ENCODE measurements at places on chromosomes 5 and 9.

DNA sequence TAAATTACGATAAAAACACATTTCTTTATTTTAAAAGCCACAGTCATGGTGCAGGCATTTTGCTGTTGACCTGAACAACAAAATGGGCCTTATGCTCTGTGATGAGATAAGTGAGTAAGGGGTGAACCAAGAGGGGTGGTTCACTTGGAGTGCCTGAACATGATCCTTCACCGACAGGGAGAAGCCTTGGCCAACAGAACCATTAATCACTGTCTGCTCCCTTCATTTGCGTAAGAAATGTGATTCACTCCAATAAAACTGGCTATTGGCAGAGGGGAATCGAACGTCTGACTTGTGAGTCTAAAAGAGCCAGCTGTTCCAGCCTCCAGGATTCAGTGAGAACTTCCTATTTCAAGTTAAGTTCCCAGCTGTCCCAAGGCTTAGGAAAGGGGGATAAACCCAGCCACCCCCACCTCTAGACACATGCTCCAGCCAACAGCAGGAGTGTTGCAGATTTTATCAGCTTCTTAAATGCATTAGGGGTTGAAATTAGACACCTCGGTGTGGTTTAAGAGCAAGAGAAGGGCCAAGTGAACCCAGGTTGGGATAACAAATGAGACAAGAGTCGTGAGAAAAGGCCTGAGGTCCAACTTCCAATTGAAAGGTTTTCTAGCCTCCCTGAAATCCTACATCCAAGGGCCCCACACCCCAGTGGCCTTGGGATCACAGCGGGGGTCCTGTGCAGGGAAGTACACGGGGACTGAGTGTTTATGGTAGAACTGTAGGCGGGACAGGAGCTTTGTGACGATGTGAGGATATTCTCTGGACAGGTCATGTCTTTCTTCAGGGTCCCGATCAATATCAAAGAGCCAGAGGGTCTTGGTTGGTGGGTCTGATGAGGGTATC lies 131.4 kb upstream of the LHFPL2 start:
- no peak for DNase-seq

- DNase-seq = no peak
Observed at GRCh38 chr5:178290376-178290775, 57.8 kb upstream of the PHYKPL start.

GRCh38 chr5:82031220-82032119 lies 59.6 kb downstream of the ATG10 start:
- no peak for DNase-seq

DNA sequence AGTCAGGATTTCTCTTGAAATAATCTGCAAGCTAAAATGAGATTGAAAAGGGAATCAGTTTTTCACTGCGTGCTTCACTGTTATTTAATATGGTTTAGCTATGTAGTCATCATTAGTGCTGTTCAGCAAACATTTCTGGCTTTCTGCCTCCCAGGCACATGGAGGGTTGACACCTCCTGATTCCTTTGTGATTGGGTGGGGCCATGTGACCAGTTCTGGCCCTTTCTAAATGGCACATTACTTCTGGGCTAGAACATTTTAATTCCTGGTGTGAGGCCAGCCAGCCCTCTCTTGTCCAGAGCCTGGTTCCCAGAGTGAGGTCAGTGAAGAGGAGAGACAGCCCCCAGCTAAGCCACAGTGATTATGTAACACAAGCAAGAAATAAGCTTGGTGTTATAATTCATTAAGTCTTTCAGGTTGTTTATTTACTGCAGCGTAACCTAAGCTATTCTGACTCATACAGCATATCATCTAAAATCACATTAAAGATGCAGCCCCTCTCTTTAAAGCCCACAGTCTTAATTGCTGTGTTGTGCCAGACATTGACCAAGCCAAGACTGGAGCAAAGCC lies 17.4 kb upstream of the ARSI start:
- DNase-seq = peak; percentile 45

DNA sequence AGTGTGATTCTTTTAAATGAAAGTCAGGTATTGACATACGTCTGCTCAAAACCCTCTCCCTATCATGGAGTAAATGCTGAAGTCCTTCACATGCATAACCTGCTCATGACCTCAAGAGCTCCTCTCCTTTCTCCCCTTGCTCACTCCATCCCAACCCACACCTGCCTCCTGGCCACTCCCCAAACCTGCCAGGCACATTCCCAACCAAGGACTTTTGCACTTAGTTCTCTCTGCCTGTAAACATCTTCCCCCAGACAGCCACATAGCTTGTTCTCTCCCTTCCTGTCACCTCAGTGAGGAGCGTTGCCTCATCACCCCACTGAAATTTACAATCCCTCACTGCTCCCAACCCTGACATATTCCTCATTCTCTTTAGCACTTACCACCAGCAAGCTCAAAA lies 8.7 kb downstream of the SETD9 start:
- DNase-seq = no peak

DNA sequence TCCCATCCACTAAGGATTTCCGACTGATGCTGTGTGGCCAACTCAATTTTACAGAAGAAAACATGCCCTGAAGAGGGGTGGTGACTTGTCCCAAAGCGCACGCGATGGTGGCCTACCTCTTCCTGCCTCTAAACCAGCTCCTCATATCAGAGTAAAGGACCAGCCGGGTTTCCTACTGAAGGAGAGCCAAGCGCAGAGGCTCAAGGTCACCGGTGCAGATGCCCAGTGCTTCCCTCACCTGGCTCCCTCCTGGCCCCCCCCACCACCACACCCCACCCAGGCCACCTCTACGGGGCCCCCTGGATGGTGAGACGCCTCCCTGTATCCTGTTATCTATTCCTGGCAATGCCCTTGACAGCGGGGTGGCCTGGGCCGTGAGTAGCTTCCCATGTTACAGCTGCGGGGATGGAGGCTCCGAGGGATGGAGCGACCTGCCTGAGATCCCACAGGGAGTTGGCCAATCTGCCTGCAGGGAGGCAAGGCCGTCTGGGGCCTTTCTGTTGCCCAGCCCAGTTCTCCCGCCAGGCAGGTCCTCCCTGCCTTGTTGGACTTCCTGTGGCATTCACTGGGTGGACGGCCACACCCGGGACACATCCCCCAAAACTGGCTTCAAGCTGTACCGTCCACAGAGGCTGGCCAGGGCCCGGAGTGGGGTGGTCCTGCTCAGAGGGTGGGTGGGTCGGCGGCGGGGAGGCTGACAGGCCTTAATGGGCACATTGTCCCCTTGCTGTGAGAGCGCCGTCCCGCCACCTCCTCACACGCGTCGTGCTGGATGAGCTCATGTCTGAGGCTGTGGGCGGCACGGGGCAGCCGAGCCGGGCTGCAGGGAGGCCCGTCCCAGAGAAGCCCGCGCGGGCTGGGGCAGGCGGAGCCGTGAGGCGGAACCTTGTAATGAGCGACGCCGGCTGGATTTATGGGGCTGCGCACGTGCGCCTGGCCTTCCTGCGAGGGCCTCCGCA lies 72.5 kb downstream of the MACROH2A1 start:
- no peak for DNase-seq

DNA sequence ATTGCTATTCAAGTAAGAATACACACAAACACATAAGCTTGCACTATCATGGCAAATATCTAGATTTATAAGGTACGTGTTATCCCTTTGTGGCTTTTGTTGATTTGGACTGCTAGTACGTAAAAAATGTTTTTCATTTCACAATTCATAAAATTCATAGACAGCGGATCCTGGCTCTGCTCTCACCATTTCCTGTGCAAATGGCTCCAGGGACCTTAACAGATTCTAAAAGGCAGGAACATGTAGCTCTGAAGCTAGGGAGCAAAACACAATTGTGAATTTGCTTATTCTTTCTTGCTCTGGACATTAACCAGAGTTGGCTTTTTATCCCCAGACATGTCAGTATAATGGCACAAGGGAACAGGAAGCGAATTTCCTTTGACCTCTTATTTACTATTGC lies 1019.9 kb upstream of the WWC1 start:
- DNase-seq = no peak

GRCh38 chr5:37940931-37941623 lies 101.2 kb upstream of the GDNF start:
- DNase-seq = no peak
